NCI-H345 (cell line): ENCODE measurements at places on chromosomes 7 and 10.

DNA sequence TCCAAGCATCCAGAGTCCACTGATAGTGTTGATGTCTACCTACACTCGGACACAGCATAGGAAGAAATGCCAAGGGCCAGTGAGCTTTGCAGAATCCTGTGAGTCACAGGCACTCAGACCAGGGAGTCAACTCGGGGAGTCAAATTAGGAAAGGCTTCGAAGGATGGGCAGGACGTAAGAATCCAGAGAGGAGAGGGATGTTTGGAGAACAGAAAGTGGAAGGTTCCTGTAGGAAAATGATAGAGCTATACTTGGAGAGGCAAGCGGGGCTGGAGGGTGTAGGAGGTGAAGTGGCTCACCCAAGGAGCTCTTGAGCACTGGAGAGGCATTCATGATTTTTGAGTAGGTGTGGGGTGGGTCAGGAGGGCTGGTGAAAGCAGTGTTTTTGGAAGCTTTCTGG, 3.0 kb downstream of the ZYX start:
- DNase-seq, result no peak

GRCh38 chr10:103278537-103278823, 1.5 kb downstream of the INA start:
- peak; percentile 7 for DNase-seq

- DNase-seq, result no peak
These were observed 3.1 kb downstream of the PAX2 start for GRCh38 chr10:100748231-100749058.

- peak; percentile 49 for DNase-seq
These were observed 1.3 kb downstream of the ZNF503 start for GRCh38 chr10:75400163-75400770.

- no peak for DNase-seq
These were observed 101.4 kb downstream of the PPP1R17 start for GRCh38 chr7:31788445-31788844.

DNA sequence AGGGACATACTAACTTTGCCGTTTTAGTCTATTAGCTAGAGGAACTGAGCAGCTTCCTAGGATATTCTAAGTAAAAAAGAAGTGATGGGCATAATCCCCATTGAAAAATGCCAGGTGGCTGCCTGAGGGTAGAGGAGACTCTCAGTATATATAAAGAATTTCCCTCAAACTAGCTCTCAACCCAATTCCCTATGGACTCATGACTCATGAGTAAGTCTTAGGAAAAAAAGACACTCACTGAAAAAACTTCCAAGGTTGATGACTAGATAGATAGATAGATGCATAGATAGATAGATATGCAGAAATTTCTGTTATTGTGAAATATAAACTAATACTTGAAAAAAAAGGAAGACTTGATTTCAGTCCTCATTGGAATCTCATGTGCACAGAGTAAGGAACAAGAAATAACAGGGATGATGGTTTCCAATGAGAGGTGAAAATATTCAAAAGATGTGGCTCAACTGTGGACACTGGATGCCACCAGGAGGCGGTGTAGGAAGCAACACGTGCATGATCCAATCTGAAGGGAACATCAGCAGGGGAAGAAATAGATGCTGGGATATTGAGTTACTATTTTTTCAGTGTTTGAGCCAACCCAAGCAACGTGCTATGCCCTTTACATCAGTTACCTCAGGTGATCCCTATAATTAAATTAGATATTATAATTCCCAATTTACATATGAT, 711.0 kb upstream of the LRRTM3 start:
- no peak for DNase-seq
